Endodermal cell (in vitro differentiated cells): ENCODE measurements at places on chromosomes 11 and 22.

- DNase-seq: no peak
These were observed 3.5 kb downstream of the KLHDC7B start for GRCh38 chr22:50548921-50549790.

DNA sequence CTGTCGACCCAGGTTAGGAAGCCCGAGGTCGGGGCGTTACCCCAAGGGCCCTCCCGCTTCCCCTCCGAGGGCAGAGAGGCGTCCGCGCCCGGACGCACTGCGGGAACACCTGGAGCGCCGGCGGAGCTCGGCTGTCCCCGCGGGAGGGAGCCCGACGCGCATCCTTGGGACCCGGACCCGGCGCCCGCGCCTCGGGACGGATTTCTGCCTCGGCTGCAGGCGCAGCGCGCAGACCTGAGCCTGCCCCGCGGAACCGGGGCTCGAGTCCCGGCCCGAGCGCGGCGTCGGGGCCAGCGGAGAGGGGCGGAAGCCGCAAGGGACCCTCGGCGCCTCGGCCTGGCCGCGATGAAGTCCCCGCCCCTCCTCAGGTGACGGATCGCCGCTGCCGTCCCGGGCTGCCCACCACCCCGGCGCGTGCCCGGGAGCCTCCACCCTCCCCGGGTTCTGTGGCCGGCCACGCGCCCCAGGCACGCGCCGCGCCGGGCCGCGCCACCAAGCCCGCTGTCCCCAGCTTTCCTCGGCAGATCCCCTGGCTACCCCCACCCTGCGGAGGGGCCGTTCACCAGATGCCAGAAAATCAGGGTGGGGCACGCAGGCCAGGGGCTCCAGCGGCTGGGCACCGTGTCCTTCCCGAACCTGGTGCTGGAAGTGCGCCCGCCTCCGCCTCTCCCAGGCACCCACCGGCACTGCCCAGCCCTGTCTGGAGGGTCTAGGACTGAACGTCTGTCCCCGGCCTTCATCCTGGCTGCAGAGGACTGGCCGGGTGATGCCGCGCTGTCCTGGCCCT is 410 bp downstream of the GLB1L3 start:
- peak; percentile 84 for DNase-seq

- DNase-seq: no peak
These were observed 42.2 kb downstream of the NAT10 start for GRCh38 chr11:34147581-34147980.

GRCh38 chr11:83061883-83062282 is 9.8 kb downstream of the RAB30 start:
- no peak for DNase-seq

DNA sequence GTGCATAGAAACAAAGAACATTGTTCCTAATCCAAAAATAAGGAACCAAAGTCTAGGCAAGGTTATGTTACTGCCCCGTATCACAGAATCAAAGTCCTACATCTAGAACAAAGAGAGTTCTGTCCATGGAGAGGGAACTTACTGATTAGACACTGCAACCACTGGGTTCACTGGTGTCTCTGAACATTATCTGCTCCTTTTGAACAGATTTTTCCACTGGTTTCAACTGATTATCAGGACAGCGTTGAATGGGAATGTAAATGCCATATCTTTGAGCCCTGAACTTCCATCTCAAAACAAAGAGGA is 20.1 kb upstream of the OR8D2 start:
- DNase-seq: no peak
